ENCODE measurements at places on chromosomes 7 and 10.
A peak's percentile ranks its signal among the peaks of the same experiment; 100 is the strongest.

DNA sequence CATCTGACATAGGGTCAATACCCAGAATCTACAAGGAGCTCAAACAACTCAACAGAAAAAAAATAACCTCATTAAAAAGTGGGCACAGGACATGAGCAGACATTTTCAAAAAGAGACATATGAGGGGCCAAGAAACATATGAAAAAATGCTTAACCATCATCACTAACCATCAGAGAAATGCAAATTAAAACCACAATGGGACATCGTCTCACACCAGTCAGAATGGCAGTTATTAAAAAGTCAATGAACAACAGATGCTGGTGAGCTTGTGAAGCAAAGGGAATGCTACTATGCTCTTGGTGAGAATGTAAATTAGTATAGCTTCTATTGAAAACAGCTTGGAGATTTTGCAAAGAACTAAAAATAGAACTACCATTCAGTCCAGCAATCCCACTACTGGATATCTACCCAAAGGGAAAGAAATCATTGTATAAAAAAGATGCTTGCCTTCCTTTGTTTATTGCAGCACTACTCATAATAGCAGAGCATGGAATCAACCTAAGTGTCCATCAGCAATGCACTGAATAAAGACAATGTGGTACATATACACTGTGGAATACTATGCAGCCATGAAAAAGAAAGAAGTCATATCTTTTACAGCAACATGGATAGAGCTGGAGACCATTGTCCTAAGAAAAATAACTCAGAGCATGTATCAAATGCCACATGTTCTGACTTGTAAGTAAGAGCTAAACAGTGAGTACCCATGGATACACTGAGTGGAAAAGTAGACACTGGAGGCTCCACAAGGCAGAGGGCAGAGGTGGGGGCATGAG lies 139.8 kb downstream of the ADARB2 start:
- DNase-seq: peak; percentile 9

DNA sequence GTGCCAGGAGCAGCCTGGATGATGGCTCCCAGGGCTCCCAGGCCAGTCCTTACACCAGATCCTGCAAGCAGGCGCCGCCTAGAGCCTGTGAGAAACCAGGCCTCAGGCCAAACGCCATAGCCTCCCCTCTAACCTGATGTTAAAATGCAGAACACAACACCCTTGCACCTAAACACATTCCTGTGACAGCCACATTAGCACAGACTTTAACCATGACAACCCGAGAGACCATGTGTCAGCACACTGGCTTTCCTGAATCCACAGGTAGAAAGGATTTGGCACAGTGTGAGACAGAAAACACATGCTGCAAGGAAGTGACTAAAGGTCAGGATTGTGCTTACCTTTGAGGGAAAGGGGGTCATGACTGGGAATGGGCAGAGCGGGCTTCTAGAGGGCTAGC lies 59.9 kb downstream of the SGMS1 start:
- DNase-seq: no peak

DNA sequence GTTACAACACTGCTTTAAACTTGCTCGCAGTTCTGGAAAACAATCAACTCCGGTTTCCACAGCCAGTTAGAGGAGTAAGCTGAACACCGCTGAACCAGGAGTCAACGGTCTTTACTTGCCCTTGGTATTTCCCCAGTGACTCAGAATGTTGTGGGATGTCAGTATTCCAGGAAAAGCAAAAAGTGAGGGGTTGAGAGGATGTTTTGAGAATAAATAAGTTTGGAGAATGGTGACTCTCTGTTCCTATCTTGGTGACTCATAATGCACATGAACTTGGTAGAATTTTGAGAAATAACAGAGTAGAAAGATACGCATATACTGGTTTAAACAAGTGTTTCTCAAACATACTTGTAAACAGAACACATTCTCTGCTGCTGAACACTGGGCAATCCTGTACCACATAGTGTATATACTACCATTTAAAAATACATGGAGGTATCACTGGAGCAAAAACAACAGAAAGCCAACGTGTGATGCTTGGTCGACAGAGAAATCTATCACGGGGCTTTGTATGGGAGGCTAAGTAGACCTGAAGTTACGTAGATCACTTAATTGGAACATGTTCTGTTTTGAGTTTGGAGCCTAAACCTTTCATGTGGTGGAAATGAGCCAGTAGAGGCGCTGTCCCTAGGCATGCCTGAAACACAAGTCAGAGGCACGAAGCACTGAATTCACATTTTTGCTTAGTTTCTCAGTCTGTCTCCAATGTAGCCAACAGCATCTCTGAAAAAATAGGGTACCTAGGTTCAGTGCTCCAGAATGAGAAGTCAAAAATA lies 534.3 kb downstream of the PARD3 start:
- no peak for DNase-seq

GRCh38 chr10:74088722-74089121 lies 61.9 kb downstream of the AP3M1 start:
- no peak for DNase-seq

GRCh38 chr7:136405931-136406777 lies 429.0 kb upstream of the MTPN start:
- peak; percentile 77 for DNase-seq

- no peak for DNase-seq
Measured at GRCh38 chr10:110657973-110658691, 14.0 kb downstream of the RBM20 start.

DNA sequence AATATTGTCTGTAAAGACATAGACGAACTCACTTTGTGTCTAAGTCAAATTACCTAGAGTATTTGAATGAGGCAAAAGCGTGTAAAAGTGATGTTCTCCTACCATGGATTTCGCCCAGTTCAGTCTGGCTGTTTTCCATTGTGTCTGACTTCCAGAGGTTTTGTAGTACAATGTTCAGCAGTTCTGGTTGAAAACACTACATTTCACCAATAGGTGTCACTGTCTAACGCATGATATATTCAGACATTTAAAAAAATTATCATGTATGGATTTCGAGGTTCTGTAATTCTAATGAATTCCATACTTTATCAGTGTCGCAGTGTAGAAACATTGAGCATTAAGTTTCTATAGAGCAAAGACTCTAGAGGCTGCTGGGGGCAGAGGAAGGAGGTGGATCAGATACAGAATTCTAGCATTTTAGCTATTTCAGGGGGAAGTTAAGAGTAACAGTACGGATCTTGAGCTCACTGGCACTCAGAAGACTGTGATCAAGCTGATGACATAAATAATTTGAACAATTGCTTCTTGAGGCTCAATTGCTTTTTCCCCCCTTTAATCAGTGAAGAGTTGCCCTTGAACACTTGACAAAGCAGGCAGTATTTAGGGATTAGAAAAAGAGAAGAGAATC lies 196.9 kb upstream of the RHOBTB1 start:
- peak; percentile 42 for DNase-seq

DNA sequence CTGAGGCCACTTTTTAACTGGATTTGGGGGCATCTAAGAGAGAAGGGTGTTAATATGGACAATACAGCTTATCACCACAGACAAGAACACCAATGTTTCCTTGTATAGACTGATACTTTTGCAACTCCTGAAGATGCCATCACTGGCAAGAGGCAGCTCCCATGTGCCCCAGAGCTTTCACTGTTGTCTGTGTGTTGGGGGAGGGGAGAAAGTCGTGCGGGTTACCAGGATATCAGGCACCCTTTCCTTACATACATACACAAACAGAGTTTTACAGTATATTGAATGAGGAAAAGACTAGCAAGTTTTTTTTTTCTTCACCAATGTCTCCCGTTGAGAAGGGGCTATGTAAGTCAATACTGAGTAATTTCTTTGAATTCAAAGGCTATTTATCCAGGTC lies 4.1 kb upstream of the DLX6 start:
- DNase-seq: no peak

DNA sequence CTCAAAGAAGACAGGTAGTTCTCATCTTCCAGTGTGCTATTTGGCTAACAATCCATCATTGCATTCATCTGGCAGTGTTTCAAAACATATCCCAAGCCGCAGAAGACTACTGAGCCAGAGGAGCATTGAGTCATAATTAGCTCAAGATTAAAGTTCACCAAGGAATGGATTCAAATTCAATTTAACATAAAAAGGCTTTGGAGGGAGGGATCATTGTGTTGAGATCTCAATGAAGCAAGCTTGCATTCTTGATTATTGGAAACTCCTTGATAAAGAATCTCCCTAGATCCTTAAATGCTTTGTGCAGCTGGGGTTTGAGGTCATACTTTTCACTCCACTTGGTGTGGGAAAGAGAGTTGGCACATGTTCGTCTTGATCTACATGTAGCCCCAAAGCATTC lies 142.8 kb upstream of the SEMA3A start:
- no peak for DNase-seq
